ENCODE measurements at places on chromosomes 6 and 20.

DNA sequence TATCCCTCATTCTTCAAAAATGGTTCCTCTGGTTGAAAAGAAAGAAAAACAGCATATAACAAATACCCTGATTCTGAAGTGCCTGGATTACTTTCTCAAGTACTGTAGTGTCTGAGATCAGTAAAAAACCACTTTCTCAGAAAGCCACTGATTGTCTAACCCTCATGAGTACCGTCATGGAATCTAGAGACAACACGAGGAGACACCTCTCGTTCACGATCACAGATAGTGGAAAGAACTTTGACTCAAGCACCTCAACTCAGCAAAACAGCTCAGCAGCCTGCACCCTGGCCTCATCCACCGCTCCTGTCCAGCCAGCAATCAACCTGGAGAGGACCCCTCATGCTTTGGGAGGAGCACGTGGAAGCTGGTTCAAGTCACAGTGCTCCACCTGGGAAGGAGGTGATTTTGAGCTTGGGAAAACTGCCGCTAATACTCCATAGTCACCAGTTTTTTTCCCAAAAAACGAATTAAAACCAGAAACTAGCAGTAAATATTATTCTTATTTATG is 1.0 kb downstream of the SCML4 start:
- peak; percentile 13 for DNase-seq

DNA sequence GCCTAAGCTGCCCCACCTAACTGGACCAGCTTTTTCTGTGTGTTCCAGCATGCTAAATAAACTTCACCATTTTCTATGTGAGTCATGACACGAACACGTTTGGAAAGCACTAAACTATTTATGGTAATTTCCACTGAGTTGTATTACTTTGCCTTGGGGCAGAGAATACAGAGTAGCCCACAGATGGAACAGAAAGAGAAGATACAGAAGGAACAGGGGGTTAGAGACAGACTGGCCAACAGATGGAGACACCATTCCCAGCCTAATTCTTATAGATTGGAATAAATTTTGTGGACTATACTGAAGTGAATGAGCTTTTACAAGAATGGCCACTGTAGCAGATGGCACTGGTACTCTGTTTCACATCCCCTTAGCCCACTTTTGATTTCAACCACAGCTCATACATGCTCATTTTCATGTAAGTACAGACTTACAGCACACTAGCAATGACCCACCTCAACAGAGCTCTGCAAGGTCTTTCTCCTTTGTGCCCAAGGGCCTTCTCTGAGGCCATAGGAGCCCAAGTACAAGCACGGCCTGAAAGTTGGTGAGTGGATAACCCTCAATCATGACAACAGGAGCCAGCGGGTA is 13.1 kb upstream of the NT5DC1 start:
- DNase-seq: no peak

GRCh38 chr6:155406801-155407200 is 48.8 kb downstream of the NOX3 start:
- DNase-seq: no peak

- no peak for DNase-seq
Observed at GRCh38 chr20:8801686-8802085, 267.2 kb upstream of the PLCB4 start.

DNA sequence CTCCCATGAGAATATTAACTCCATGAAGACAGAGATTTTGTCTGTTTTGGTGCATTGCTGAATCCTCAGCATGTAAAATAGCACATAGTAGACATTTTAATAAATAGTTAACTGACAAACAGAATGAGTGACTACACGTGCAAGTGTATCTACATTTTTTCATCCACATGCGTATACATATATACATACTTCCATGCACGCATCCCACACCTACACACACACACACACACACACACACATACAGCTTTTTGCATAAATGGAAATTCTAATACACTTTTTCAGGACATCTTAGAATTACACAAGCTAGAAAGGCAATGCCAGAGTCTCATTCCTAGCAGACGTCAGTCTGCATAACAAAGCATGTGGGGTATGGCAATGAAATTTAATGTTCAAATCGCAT is 139.7 kb upstream of the LRFN2 start:
- DNase-seq: no peak

- no peak for DNase-seq
Observed at GRCh38 chr20:62428002-62428372, 648 bp upstream of the RBBP8NL start.

- peak; percentile 44 for DNase-seq
Observed at GRCh38 chr6:145813285-145814034, 1.1 kb downstream of the FBXO30 start.

DNA sequence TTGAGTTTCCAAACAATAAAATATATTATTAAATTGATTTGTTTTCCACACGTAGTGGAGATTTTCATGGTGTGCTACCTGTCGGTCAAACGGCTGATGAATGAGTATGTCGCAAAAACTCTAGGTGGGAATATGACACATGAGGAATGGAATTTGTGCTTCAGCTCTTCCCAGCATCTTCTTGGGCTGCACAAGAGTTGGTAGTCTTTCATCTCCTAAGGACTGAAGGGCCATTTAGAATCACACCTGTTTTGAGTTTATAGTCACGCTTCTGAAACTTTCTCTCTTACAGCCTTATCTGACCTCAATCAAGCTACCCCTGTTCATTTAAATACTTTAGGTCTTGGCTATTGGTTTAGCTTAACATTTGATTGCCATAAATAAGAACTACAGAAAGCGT is 157.7 kb upstream of the AKAP12 start:
- DNase-seq: no peak

DNA sequence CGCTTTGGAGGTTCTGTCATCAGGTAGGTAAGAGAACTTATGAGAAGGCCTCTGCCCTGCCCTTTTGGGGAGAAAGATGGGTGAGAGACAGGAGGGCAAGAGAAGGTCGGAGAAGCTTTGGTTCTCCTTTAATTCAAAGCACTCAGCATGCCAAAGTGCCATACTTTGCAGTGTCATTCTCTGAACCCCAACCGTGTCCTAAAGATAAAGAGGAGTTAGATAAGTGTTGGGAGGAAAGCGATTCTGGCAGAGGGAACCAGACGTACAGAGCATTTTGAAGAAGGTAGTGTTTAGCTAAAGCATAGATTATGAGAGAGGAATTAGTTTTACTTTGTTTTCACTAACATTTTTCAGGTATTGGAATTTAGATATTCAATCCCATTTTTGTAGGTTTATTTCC is 40.3 kb downstream of the NKAIN2 start:
- DNase-seq: no peak
